Keratinocyte (primary cell): ENCODE measurements at places on chromosomes 6 and 20. TPM values are rescaled to one million over a fixed set of nuclear protein-coding genes. Genes with fewer than 3 reads are reported as not detected.
A peak's percentile ranks its signal among the peaks of the same experiment; 100 is the strongest.

GRCh38 chr6:26309731-26310142 lies 55.3 kb upstream of the BTN3A2 start:
- no peaks in the 10 kb centered on the region for H3K36me3 ChIP-seq
- peaks cover 37% of the 10 kb centered on the region for H3K4me1 ChIP-seq
- peak; percentile 90 for DNase-seq
- H3K27me3 ChIP-seq: no peaks in the 10 kb centered on the region
- no peak overlapping the region for H3K4me3 ChIP-seq
- peak overlapping the region; percentile 1 for H3K27ac ChIP-seq

TSBP1 gene
- not detected in 3 replicates for polyA plus RNA-seq

- peaks cover 17% of the 10 kb centered on the region for H3K4me1 ChIP-seq
- H3K36me3 ChIP-seq: no peaks in the 10 kb centered on the region
- no peak overlapping the region for H3K27ac ChIP-seq
- peak; percentile 15 for DNase-seq
Measured at GRCh38 chr20:50691573-50692551, 520 bp upstream of the RIPOR3 start.

SAMD5 gene
- 0.56 to 1.2 TPM (median 0.79 TPM) in 3 replicates for polyA plus RNA-seq

DNA sequence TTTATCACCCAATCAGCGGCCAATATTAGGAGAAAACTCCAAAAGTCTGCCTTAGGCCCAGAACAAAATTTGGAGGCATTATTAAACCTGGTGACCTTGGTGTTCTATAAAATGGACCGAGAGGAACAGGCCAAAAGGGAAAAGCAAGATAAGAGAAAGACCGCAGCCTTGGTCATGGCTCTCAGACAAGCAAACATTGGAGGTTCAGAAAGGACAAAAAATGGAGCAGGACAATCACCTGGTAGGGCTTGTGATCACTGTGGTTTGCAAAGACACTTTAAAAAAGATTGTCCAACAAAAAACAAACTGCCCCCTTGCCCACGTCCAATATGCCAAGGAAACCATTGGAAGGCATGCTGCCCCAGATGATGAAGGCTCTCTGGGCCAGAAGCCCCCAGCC lies 31.2 kb downstream of the CEP85L start:
- H3K4me3 ChIP-seq: no peak overlapping the region
- DNase-seq: no peak
- H3K4me1 ChIP-seq: no peaks in the 10 kb centered on the region
- H3K36me3 ChIP-seq: peaks cover 3% of the 10 kb centered on the region
- no peaks in the 10 kb centered on the region for H3K27me3 ChIP-seq

PRR18 gene
- not detected in 3 replicates for polyA plus RNA-seq

SAMD10 gene
- polyA plus RNA-seq: 0.45 to 0.93 TPM (median 0.75 TPM) in 3 replicates

DNA sequence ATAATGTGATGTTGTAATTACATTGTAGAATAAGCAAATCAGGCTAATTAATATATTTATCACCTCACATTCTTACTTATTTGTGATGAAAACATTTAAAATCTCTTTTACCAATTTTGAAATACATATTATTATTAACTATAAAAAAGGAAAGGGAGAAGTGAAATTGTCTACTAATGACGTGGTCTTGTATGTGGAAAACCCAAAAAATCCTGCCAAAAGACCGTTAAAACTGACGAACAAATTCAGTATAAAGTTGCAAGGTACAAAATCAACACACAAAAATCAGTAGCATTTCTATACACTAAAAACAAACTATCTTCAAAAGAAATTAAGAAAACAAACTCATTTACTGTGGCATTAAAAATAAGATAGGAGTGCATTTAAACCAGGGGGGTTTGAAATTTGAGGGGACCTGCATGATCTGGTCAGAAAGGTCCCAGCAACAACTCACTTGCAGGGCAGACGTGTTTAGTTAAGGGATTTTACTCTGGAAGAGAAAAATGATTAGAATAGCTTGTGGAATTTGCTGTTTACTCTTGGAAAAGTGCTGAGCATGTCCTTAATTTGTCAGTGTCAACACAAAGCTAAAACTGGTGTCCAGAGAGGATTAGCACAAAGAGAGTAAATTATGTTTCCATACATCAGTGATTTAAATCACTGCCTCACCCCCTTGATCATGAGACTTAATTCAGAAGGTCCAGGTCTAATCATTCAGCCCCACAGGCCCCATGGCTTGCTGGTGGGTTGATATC lies 235.0 kb upstream of the RIN2 start:
- no peak for DNase-seq
- H3K27ac ChIP-seq: no peak overlapping the region
- no peak overlapping the region for H3K4me3 ChIP-seq
- H3K4me1 ChIP-seq: no peaks in the 10 kb centered on the region
- H3K36me3 ChIP-seq: no peaks in the 10 kb centered on the region

- no peak for DNase-seq
- H3K4me1 ChIP-seq: no peaks in the 10 kb centered on the region
- H3K27me3 ChIP-seq: no peaks in the 10 kb centered on the region
- no peak overlapping the region for H3K4me3 ChIP-seq
Measured at GRCh38 chr6:109579361-109579760, 96.3 kb upstream of the ZBTB24 start.

PRDM1 gene
- 3.9 to 8.6 TPM (median 6.7 TPM) in 3 replicates for polyA plus RNA-seq

SLC12A5 gene
- 0.42 to 1.0 TPM in 2 of 3 replicates, not detected in the other for polyA plus RNA-seq

CLPSL1 gene
- not detected in 3 replicates for polyA plus RNA-seq

PTPN1 gene
- polyA plus RNA-seq: 53.3 to 67.4 TPM (median 61.6 TPM) in 3 replicates

ZBTB12 gene
- polyA plus RNA-seq: 0.55 to 0.64 TPM (median 0.63 TPM) in 3 replicates

THBS2 gene
- polyA plus RNA-seq: 430 to 766 TPM (median 533 TPM) in 3 replicates

SPATS1 gene
- polyA plus RNA-seq: not detected in 3 replicates

SEC23B gene
- polyA plus RNA-seq: 96.1 to 104 TPM (median 102 TPM) in 3 replicates

GRCh38 chr20:6651016-6651415 lies 116.5 kb upstream of the BMP2 start:
- peak; percentile 56 for DNase-seq
- no peaks in the 10 kb centered on the region for H3K36me3 ChIP-seq
- H3K27me3 ChIP-seq: no peaks in the 10 kb centered on the region
- no peak overlapping the region for H3K4me3 ChIP-seq

GRCh38 chr6:90663106-90663505 lies 76.2 kb upstream of the MAP3K7 start:
- H3K27ac ChIP-seq: no peak overlapping the region
- H3K4me1 ChIP-seq: no peaks in the 10 kb centered on the region
- no peak for DNase-seq

- H3K27me3 ChIP-seq: no peaks in the 10 kb centered on the region
- H3K4me1 ChIP-seq: peaks cover 37% of the 10 kb centered on the region
- peaks cover 3% of the 10 kb centered on the region for H3K36me3 ChIP-seq
- no peak for DNase-seq
- peak overlapping the region; percentile 75 for H3K4me3 ChIP-seq
Measured at GRCh38 chr20:47785854-47786764, 828 bp upstream of the SULF2 start.

DNA sequence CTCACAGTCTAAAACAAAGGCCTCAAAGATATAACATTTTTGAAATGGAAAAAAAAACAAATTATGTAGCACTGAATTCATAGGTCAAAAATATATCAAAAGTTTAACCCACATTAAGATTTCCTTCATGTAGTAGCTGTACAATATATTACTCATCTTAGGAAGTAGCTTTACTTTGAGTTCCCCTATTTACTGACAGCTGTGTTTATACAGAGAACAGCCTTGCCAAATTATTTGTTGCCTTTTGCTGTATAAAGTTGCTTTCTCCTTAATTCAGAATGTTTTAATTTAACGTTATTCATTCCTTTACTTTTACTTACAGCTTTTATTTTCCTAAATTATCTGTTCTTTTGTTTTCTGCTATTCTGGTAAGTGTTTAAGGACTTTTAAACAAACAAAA lies 181.0 kb downstream of the COL12A1 start:
- H3K36me3 ChIP-seq: no peaks in the 10 kb centered on the region
- H3K27me3 ChIP-seq: no peaks in the 10 kb centered on the region
- H3K4me3 ChIP-seq: no peak overlapping the region
- H3K4me1 ChIP-seq: peaks cover 3% of the 10 kb centered on the region
- no peak for DNase-seq
- no peak overlapping the region for H3K27ac ChIP-seq

- no peak for DNase-seq
- peaks cover 10% of the 10 kb centered on the region for H3K36me3 ChIP-seq
- H3K27ac ChIP-seq: peak overlapping the region; percentile 82
- H3K4me1 ChIP-seq: peaks cover 37% of the 10 kb centered on the region
- H3K4me3 ChIP-seq: peak overlapping the region; percentile 77
- H3K27me3 ChIP-seq: no peaks in the 10 kb centered on the region
Measured at GRCh38 chr6:134175532-134176263, 123.3 kb upstream of the SLC2A12 start.

- H3K27ac ChIP-seq: no peak overlapping the region
- DNase-seq: no peak
- peaks cover 9% of the 10 kb centered on the region for H3K4me1 ChIP-seq
- no peak overlapping the region for H3K4me3 ChIP-seq
- H3K27me3 ChIP-seq: peaks cover 9% of the 10 kb centered on the region
- no peaks in the 10 kb centered on the region for H3K36me3 ChIP-seq
Measured at GRCh38 chr20:58616411-58616810, 34.7 kb upstream of the STX16 start.

DNA sequence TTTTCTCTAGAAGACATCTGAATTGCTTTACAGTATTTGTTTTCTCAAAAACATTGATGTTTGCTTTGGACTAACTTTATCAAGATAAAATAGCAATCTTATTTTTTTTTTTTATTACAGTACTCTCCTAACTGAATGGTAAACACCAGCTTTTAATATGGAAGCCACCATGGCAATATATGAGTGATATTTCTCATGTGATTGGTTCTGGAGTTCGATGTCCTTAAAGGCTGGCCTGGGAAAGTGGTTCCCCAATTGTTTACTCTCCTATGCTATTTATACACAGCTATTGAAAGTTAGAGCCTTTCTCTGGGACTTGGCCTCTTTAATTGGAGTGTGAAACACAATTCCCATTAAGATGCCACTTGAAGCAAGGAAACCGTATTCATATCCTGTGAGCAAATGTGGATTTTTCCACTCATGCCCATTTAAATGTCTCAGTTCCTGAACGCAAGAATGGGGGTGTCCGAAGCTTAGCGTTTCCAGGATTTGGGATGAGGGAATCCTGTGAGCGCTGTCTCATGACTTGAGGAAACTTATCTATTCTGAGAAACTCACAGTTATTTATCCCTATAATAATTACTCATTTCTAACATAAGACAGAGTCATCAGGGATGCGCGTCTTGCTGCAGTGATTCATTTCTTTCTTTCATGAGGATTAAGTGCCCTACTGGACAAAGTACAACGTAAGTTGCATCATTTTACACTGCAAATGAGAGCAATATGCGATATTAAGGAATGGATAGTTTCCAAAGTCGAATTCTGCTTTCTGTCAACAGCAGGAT lies 143.3 kb upstream of the PREP start:
- H3K4me1 ChIP-seq: peaks cover 3% of the 10 kb centered on the region
- H3K27me3 ChIP-seq: no peaks in the 10 kb centered on the region
- H3K36me3 ChIP-seq: no peaks in the 10 kb centered on the region
- no peak for DNase-seq
- H3K4me3 ChIP-seq: no peak overlapping the region

RIPPLY2 gene
- 0.37 to 0.76 TPM (median 0.60 TPM) in 3 replicates for polyA plus RNA-seq

RAMACL gene
- polyA plus RNA-seq: 4.0 to 7.7 TPM (median 5.3 TPM) in 3 replicates

DNA sequence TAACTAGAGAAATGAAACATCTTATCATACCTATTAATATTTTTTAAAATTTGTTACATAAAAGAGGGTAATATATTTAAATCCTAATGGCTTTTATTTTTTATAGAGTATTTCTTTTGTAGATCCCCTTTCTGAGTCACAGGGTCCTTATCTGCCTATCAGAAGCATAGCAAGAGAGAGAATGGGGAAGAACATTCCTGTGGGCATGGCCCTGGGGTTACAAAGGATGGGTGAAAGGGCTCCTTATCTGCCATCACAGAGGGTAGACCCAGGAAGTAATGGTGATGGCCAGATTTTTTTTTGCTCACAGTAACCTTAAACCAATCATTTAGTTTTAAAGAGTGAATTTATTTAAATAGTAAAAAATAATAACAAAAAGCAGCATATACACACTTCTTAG lies 582.1 kb upstream of the HTR1E start:
- no peak overlapping the region for H3K4me3 ChIP-seq
- H3K36me3 ChIP-seq: no peaks in the 10 kb centered on the region
- no peaks in the 10 kb centered on the region for H3K4me1 ChIP-seq

RSPO3 gene
- not detected in 3 replicates for polyA plus RNA-seq

DNA sequence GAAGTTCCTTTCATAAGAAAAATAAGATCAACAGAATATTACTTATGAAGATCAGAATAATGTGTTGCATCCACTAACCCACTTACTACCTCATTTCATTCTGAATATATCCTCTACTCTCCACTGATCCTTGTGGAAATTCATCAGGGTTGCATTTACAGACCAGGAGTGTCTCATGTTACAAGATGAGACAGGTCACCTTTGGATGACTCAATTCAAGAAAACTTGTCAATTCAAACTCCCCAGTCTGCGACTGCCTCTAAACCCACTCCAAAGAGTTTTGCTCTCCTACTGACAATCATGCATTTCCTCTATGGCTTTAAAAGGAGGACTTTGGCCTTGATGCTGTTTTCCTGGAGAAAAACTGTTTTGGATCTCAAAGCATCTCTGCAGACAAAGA lies 68.4 kb downstream of the ID4 start:
- peaks cover 14% of the 10 kb centered on the region for H3K4me1 ChIP-seq
- no peaks in the 10 kb centered on the region for H3K36me3 ChIP-seq
- no peak overlapping the region for H3K4me3 ChIP-seq
- DNase-seq: peak; percentile 21
- H3K27me3 ChIP-seq: no peaks in the 10 kb centered on the region

DNA sequence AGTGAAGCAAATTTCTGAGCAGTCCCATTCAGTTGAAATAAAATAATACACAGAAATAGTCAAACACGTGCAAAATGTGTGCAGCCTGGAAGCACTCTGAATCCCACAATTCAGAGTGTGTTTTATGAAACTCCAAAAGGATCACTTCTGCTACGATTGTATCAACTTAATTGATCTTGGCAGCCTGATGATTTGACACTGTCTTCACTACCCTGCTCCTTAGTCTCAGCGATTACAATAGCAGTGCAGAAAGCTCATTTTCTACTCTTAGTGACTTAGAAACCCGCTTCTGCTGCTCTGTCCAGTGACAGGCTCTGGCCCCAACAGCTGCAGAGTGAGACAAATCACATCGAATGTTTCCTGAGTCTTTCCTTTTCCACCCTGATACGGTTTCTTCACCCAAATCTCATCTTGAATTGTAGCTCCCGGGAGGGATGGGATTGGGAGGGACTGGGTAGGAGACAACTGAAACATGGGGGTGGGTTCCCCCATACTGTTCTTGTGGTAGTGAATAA lies 16.2 kb upstream of the EMILIN3 start:
- no peak overlapping the region for H3K4me3 ChIP-seq
- DNase-seq: no peak
- H3K4me1 ChIP-seq: no peaks in the 10 kb centered on the region
- H3K36me3 ChIP-seq: no peaks in the 10 kb centered on the region
- no peak overlapping the region for H3K27ac ChIP-seq

- H3K4me1 ChIP-seq: no peaks in the 10 kb centered on the region
- H3K27me3 ChIP-seq: no peaks in the 10 kb centered on the region
- no peak overlapping the region for H3K27ac ChIP-seq
- DNase-seq: no peak
- peaks cover 22% of the 10 kb centered on the region for H3K36me3 ChIP-seq
Measured at GRCh38 chr6:34992376-34992775, 103.3 kb downstream of the ANKS1A start.
